Camera-type eye (tissue), 1 donor: ENCODE measurements at places on chromosomes 13 and 19. TPM values are rescaled to one million over a fixed set of nuclear protein-coding genes. Genes with fewer than 3 reads are reported as not detected.

The EDNRB gene
- 42.9 TPM for total RNA-seq

The NLRP11 gene
- not detected for total RNA-seq

The KIR3DL2 gene
- not detected for total RNA-seq

The TNFSF9 gene
- 0.44 TPM for total RNA-seq

The CGB2 gene
- total RNA-seq = not detected

The WDR18 gene
- 52.4 TPM for total RNA-seq

The ZNF534 gene
- total RNA-seq = 0.66 TPM

The TSSK6 gene
- 2.4 TPM for total RNA-seq

The TUBA3C gene
- not detected for total RNA-seq

The MCEMP1 gene
- total RNA-seq = not detected

The SLC25A41 gene
- total RNA-seq = not detected
